ENCODE measurements at places on chromosomes 4 and X.
A peak's percentile ranks its signal among the peaks of the same experiment; 100 is the strongest.

DNA sequence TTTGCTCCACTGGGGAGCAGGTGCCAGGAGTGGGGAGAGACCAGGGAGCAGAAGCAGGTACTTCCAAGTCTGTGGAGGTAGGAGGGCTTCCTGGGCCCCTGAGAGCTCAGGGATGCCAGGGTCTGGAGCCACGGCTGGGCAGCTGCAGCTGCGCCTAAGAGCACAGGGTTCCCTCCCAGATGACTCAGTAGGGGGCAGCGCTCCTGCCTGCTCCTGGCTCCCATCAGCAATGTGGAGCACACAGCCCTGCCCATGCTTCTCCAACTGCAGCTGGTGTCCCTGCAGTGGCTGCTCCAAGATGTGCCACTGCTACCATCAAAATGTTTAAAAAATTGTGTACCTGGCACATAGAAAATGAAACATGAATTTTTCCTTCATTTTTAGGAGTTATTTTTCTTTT lies 1028.2 kb downstream of the PCDH7 start:
- no peak for DNase-seq

GRCh38 chrX:10278716-10279115 lies 121.9 kb downstream of the CLCN4 start:
- no peak for DNase-seq

DNA sequence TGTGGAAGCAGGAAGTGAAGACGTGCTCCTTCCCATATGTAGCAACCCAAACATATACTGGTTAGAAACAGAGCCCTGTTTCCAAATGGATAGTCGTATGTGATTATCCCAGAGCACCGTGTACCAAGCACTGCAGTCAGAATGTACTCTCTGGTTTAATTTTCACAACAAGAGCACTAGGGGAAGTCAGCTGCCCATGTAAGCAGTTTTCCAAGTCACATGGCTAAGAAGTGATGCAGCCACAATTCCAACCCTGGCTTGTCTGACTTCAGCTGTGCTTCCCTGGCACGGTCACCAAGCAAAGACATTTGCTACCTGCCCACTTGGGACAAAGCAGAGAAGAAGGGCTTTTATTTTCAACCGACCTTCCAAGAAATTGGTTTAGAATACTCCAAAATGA lies 28.2 kb upstream of the CEP135 start:
- no peak for DNase-seq

DNA sequence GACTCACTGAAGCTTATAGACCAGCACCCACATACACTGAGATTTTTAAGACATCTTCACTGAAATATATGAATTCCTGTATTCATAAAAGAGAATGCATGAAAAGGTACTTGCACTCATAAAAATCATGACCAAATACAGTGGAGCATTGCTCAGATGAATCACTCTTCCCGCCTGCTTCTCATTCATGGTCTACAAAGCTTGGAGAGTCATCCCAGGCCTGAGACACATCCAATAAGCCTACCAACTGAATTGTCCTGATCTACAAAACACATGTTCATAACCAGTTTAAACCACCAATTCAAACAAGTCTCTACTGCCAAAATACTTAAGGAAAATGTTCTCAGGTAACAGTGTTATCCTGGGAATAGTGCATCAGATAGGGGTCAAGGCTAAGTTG lies 38.1 kb downstream of the PROM1 start:
- DNase-seq: no peak

- no peak for DNase-seq
Measured at GRCh38 chrX:68332201-68332731, 101.0 kb downstream of the OPHN1 start.

DNA sequence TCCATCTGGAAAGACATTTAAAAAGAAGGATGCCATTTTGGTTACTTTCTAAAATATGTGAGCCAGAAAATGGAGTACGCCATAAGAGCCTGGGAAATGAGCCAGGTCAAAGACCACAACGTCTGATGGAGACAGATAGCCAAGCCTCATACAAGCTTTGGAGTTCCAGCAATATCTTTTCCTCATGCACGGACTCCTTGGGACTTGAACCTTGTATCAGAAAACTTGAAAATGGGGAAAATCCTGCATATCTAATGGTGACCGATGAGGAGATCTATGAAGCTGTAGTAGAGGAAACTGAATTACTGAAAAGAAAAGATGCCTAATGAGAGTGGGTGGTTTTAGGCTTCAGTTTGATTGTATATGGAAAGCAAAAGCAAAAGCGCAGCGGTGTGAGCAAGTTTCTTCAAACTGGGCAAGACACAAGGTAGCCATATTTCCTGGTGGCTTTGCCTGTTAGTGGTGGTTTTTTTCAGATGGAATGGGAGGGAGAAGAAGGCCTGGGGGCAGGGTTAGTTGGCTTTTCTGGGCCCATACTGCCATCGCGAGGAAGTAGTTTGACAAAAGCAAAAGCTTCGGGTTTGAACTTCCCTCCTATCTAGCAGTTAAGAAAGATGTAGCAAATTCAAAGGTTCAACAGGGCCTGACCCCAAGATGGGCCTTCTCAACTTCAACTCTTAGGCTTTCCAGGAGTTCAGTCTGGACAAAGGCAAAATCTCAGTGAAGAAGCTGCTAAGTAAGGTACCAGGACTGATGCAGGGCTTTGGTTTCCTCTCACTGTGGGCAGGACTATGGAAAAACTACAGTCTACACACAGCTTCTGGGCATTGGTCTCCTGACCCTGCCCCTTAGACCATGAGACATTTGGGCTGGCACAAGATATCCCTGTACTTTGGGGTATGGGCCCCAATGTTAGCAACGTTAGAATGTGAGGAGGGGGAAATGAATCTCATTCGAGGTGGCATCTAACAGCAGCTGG lies 210.0 kb upstream of the STK26 start:
- DNase-seq: peak; percentile 64

Measured in caudate nucleus (tissue), 63 donors.